Omental fat pad (tissue), 4 donors: ENCODE measurements at places on chromosomes 2 and 18.
A peak's percentile ranks its signal among the peaks of the same experiment; 100 is the strongest.

DNA sequence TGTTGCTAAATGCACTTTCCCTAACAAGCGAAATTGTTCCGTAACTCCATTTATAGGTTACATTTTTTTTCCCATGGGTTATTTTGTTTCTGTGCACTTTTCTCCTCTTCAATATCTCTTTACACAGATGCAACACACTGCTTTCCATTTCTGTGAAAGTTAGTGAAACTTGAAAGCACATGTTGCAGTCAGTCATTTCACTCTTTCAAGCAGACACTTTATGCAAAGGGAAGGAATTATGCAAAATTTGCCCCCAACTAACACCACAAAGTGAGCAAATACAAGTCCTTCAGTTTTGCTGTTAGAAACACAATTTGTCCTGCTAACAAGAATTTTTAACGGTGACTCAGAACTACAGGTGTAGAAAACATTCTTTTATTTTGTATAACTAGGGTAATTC lies 124.8 kb downstream of the PTH2R start:
- no peak for DNase-seq

GRCh38 chr2:156342254-156343095 lies 10.0 kb upstream of the NR4A2 start:
- peak; percentile 66 for DNase-seq

DNA sequence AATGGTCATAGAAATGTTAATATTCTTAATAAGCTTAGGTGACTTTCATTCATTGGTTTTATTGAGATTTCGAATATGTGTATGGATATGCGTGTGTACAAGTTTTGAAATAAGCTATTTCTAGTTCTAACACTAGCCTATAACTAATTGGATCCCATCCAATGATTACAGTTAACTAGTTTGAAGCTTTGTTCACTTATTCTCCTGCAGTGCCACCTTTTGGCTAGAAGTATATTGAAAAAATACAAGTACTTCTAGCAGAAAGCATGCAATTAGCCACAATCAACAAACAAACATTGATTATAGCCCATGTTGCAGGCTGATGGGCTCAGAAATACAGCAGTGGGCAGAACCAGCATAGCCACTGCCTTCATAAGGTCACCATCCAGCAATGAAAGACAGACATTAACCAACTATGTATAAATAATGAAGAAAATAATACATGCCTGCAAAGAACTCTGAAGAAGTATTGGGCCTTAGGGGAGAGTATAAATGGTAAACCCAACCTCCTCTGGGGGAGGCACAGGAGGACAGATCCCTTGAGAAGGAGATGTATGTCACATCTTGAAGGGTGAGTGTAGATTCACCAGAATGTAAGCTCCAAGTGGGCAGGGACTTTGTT lies 5.1 kb upstream of the PIEZO2 start:
- no peak for DNase-seq

- no peak for DNase-seq
Measured at GRCh38 chr18:63145851-63146555, 173.6 kb downstream of the BCL2 start.

- no peak for DNase-seq
Measured at GRCh38 chr2:2331881-2332280, 806 bp upstream of the MYT1L start.

- DNase-seq = no peak
Measured at GRCh38 chr2:30662268-30663131, 144.7 kb downstream of the CAPN13 start.
